ENCODE measurements at places on chromosomes 6 and 20.

DNA sequence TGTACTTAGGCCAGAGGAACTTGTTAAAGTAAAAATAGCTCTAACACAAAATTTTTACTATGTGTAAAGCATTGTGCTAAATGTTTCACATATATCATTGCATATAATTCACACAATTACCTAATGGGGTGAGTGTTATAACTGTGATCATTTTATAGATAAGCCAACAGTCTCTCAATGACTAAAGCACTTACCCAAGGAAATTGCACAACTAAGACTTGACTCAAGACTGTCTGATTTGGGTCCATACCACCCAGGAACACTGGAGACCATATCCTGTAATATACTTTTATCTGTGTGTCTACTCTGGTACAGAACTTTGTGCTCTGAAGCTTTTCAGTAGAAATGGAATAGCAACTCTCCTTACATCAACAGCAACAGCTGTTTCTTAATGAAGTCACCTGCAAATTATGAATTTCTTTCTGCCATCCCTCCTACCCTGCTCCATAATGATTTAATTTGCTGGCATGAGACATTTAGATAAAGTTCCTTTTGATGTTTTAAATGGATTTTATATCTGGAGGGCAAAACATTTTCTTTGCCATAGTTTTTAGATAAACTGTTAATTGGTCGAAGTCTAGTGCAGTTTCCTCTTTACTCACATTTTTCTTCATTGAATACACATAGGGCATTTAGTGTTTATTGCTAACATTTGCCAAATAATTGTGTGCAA lies 47.5 kb downstream of the TSPYL4 start:
- no peak for DNase-seq

DNA sequence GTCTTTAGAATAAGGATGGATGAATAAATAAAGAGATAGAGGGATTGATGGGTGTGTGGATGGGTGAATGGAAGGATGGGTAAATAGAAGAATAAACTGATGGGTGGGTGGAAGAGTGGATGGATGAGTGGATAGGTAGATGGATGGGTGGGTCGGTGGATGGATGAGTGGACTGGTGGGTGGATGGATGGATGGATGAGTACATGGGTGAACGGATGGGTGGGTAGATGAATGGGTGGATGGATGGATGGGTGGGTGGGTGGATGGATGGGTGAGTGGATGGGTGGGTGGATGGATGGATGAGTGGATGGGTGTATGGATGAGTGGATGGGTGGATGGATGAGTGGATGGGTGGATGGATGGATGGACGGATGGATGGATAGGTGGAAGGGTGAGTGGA lies 65.7 kb upstream of the FOXC1 start:
- DNase-seq, result no peak

DNA sequence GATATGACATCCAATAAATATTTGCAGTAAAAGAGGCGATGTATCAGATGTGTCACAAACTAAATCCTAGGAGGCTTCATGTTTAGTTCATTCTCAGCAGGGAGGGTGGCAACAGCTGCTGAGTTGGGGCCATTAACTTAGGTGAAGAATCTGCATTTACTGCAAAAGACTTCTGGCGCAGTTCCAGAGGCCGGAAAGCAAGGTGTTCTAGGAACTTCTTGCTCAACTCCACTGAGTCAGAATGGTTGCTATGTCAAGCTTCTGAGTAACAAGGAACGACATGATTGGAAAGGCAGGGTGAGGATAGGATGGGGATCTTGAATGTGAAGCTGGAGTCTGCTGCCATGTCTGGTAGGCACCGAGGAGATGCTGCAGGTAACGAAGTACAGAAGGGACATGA lies 11.7 kb downstream of the ADNP start:
- no peak for DNase-seq

- no peak for DNase-seq
These were observed 242.6 kb downstream of the ARID1B start for GRCh38 chr6:157019733-157020132.

DNA sequence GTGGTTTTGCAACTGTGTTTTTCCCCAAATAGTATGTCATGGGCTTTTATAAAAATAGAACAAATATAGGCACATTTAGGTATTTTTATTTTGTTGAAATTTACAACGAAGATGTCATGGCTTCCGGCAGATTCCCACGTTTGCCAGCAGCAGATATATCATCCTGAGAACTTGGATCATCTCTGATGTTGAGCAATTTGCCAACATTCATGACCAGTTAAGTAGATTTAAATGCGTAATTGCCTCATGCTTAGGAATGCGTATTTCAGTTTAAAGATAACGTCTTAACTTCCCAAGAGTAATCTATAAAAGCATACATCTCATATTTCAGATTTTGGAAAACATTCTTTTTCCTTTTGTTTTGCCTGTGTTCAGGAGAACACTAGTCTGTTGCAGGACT lies 457.8 kb downstream of the QKI start:
- DNase-seq, result no peak

DNA sequence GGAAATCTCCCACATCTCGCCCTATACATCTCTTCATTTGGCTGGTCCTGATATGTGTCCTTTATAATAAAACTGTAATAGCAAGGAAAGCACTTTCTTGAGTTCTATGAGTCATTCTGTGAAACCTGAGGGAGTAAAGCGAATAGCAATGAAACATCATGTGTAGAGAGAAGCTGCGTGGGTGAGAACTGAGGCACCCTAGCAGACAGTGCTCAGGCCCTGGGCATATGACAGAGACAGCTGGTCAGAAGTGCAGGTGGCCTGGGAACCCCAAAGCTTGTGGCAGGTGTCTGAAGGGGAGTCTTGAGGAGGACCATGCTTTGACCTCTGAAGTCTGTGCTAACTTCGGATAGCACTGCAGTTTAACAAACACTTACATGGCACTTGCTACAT lies 1.3 kb upstream of the BLOC1S5 start:
- DNase-seq, result no peak

- DNase-seq, result no peak
These were observed 16.1 kb downstream of the UFL1 start for GRCh38 chr6:96537726-96538125.

DNA sequence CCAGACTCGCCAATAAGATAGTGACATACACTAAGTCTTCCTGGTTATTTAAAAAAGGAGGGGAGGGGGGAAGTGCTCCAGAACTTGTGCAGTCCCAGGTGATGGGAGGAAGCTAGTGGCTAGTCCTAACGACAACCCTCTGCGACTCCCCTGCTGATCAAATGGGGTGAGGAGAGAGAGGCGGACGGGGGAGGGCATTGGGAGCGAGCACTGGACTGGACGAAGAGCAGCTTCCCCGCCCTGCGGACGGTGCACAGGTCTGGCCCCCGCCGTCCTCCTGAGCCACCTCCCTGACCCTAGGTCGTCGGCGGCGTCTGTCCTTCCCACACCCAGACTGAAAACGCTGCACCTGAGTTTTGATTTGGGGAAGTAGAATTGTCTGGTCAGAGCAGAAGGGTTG lies 2.2 kb upstream of the OLIG3 start:
- DNase-seq, result no peak

DNA sequence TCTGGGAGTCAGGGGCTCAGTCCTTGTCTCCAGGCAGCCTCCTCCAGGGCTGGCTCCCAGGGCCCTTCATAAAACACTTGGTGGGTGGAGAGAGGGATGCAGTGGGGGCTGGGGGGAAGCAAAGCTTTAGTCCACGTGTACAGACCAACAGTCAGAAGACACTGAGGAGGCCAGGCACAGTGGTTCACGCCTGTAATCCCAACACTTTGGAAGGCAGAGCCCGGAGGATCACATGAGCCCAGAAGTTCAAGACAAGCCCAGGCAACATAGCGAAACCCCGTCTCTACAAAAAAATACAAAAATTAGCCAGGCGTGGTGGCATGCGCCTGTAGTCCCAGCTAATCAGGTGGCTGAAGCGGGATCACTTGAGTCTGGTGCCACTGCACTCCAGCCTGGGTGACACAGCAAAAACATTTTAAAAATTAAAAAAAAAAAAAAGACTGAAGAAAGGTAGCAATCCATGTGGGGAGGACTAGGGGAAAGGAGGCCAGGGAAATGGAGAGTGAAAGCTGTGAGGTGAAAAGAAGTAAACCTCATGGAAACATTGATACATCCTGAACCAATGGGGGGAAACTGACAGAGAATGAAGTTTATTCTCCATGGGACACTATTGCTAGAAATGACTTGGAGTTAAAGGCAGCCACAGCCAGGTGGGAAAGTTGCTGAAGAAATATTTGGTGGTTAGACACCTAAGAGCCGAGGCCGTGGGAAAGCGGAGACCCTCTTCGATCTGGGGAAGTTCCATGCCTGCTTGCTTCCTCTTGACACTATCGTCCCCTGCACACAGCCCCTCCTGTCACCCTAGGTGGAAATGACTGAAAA lies 35.4 kb downstream of the PIM1 start:
- no peak for DNase-seq

DNA sequence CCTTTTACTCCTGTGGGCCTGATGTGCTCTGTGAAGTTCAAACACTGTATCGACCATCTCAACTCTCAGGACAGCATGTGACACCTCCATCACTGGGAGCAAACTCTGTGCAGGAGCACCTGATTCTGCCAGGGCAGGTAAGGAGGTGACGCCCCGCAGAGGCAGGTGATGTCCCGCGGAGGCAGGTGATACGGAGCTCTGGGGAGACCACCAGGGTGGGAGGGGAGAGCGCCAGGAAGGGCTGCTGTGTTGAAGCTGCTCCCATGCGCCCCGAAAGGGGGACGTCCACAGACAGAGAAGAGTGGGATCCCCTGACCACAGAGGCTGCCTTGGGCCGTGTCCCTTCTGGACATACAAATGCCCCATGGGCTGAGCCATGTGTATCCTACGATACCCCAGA lies 58.3 kb downstream of the DACT2 start:
- no peak for DNase-seq

DNA sequence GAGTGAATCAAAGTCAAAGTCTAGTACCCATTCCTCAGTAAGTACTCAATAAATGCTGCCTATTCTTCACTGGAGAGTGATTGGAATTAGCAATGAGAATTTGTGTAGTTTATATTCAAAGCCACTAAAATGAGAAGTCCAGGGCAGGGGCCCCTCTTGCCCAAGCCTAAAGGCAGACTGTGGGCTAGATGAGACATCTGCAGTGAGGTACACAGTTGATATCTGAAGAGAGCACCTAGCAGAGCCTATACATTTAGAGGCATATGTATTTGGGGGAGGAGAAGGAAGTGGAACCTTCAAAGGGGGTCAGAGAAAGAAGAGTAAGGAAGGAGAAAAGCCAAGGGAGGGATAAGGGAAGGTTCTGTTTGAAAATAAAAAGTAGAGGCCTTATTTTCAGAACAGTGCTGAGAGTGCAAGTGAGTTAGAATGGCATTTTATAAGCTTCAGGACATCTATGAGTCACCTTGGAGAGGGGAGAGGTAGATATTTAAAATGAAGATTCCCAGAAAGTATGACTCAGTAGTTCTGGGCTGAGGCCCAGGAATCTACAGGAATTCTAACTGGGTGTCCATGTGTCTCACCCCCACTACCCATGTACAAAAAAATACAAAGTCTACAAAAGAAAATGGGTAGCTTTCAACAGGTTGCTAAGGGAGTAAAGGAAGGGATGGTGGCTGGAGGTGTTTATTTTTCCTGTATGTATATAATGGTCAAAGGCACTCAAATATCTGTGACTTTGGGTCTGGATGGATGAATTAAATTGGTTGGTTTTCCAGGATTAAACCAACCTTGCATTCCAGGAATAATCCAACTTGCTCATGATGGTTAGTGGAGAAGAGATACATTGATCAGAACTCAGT lies 135.1 kb downstream of the ZFP64 start:
- DNase-seq, result no peak

DNA sequence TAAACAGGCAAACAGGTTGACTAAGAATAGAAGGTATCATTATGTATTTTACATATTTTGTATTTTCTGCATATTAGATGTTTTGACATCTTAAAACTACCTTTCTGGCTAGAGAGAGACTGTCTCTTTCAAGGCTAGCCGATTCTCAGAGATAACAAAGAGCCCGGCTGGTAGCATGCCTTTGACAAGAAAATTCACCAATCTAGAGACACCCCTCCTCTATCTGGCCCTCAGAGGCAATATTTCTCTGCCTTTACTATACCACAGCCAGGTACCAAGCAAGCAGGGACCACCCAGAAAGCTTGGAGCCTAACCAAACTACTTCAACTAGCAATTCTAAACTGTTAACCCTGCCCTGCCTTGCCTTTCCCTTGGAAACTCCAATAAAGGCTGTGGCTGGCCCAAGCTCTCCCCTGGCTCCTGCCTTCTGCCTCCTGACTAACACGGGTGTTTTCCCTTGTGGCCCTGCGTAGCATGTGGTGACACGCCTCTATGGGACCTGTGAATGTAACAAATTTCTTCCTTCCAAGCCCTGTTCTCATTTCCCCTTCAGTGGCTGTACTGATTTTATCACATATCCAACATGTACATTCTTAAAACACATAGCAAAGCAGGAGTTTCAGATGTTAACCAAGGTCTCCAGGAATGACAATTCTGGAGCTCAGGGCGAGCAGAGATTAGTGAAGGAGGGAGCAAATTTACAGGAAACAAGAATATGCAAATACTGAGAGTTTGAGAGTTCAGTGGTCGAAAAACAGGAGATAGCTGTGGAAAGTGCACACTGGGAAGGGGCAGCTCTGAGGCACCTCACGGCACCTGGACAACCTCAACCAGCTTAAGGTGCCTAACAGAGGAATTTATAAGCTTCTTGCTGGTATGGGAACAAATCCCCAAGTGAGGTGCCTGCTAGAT lies 120.8 kb downstream of the BACH2 start:
- DNase-seq, result peak; percentile 15

GRCh38 chr6:2126351-2126750 lies 119.1 kb downstream of the GMDS start:
- DNase-seq, result no peak

DNA sequence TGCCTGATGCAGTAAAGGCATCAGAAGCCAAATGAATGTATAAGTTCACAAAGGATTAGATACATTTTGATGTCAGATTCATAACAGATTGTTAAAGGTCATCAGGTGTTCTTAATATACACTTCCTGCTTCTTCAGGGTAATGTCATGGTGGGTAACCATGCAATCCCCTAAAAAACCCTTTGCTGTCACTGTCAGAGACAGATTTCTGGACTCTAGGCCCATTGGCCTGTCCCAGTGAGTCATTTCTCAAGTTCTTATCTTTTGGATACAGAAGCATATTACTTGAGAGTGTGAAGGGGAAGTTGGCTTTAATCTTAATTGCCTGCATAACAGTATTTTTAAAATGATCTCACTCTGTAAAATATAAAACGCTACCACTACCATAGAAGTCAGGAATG lies 895.6 kb upstream of the MAP3K7 start:
- no peak for DNase-seq

- no peak for DNase-seq
These were observed 113.6 kb downstream of the TRERF1 start for GRCh38 chr6:42337985-42338743.

GRCh38 chr20:59470521-59470920 lies 133.8 kb upstream of the PHACTR3 start:
- DNase-seq, result no peak

DNA sequence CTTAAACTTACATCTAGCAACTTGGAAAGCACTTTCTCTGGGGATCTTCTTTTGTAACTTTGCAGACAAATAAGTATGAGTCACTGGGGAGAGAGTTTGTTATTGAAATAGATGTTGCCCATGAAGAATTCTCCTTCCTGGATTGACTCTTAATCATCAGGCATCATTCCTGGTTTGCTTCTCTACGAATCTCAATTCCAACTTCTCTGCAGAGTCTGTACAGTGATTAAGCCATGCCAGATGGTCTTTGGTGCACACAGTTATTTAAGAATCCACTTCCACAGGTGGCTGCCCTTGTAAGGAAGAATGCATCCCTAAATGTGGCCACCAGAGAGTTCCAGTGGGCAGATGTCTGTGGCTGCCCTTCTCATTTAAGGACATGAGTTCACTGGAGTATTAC lies 25.7 kb downstream of the MYCT1 start:
- no peak for DNase-seq

- no peak for DNase-seq
These were observed 102.4 kb downstream of the CDH26 start for GRCh38 chr20:60060593-60060992.

- no peak for DNase-seq
These were observed 16.2 kb downstream of the FOXC1 start for GRCh38 chr6:1625794-1626435.

Data from stimulated activated CD4-positive, alpha-beta T cell treated with anti-CD3 and anti-CD28 coated beads, TNF-alpha, amount 100 ng/mL, for 1 hour (primary cell).